ENCODE measurements at places on chromosomes 12 and 14.

DNA sequence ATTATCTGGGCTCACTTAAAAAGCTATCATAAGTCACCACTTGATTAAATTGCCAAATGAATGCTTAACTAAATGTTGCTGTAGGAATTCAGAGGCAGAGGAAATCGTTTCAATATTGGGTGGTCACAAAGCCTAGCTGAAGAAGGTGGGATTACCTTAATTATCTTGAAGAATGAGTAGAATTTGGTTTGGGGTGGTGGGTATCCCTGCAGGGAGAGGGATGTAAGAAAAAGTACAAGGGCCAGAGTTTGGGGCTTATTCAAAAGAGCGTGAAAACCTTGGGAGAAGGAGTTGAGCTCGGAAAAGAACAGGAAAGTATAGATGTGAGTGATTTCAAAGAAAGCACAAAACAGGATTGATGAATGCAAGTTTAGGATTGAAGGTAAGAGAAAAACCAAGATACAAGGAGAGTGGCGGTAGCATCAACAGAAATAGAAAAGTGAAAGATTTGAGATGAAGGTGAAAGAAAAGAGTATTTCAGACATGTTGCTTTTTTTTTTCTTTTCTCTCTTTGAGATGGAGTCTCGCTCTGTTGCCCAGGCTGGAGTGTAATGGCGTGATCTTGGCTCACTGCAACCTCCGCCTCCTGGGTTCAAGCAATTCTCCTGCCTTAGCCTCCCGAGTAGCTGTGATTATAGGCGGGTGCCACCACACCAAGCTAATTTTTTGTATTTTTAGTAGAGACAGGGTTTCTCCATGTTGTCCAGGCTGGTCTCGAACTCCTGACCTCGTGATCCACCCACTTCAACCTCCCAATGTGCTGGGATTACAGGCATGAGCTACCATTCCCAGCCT lies 1.7 kb downstream of the BRMS1L start:
- no peak for DNase-seq

- DNase-seq, result no peak
These were observed 25.0 kb upstream of the P2RX7 start for GRCh38 chr12:121107681-121108080.

DNA sequence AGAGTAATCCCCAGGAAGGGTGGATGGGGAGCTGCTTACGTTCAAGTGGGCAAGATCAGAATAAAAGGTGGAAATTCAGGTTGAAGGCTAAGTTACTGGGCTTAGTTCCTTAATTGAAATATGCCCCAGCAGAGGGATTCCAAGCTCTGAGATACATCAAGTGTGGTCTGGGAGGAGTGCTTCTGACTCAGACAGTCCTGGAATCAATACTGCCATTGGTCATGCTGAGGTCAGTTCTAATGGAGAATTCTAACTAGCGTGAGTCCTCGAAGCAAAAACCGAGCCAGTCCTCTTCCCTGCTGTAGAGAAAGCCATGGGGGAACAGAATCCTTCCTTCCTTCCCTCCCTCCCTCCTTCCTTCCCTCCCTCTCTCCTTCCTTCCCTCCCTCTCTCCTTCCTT lies 39.9 kb downstream of the NOS1 start:
- no peak for DNase-seq

- DNase-seq, result peak; percentile 66
These were observed 20.3 kb downstream of the RHOF start for GRCh38 chr12:121773011-121773777.

DNA sequence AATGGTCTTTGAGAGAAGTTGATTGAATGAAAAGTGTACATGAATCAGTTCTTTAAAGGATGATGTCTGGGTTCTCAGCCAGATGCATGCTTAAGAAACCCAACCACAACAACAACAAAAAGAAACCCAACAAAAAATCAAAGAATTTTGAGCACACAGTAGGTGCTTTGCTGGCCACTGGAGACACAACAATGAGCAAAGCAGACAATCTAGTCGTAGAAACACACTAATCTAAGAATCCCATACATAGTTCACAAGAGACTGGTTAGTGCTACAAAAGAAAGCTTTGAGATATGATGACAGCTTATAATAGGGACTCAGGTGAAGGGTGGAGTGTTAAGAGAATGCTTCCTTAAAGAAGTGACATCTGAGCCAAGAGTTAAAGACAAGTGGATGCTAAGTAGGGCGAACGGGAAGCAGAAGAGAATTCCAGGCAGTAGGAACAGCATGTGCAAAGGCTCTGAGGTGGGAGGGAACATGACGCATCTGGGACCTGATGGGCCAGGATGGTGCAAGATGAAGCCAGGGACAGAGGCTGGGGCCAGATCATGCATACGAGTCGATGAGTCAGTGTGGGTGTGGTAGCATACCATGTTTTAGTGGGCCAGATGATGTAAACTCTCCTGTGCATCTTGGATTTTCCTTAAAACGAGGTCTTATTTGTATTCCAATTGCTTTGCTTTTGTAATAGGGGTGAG lies 4.6 kb upstream of the HIP1R start:
- no peak for DNase-seq

GRCh38 chr14:23356662-23357061 lies 4.0 kb upstream of the SLC22A17 start:
- DNase-seq, result no peak

DNA sequence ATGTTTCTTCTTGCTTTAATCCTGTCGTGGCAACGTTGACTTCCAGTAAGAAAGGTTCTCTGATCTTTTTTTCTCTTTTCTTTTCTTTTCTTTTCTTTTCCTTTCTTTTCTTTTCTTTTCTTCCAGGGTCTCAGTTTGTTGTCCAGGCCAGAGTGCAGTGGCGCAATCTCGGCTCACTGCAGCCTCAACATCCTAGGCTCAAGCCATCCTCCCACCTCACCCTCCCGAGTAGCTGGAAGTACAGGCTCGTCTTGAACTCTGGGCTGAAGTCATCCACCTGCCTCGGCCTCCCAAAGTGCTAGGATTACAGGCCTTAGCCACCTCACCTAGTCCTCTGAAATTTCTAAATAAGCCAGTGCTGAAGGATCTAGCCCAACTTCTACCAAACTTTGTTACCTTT lies 1.3 kb upstream of the MAP3K9 start:
- no peak for DNase-seq

GRCh38 chr12:10310926-10311720 lies 3.5 kb downstream of the KLRD1 start:
- DNase-seq, result no peak

DNA sequence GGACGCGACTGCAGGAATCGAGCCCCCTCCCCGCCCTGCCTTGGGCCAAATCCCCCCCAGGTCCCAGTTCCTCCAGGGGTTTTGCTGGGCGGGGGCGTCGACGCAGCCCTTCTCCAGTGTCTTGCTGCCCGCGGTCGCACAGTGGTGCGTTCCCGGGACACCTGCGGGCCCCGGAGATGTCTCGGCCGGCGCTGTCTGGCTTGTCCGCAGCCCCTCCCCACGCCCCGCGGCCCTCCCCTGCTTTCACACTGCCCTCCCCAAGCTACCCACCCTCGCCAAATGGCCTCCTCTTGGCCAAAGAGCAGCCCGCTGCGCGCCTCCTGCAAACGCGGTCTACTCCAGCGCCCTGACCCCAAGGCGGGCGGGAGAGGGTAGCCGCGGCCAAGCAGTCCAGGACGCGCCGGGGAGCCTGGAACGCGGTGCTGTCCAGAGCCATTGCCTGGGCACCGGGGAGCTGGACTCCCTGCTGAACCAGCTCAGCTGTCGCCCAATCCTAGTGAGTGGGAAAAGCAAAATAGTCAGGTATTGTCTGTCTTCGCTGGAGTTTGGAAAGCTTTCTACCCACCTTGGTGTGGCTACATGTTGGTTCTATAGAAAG lies 122.0 kb downstream of the AACS start:
- DNase-seq, result no peak

DNA sequence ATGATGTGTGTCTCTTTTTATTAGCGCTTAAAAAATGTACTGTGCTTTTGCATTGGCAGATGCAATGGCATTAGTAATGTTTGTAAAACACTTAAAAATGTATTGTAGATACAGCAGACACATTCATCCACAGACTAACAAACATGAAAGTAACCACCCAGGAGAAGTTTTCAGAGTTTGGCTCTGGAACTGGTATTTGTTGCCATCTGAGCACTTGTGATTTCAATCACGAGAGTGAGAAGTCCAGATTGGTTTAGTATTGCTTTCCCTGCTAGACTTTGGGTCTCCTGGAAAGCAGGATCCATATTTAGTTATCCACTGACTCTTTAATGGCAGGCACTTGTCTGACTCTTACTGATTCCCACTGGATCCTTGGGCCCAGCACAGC lies 13.2 kb downstream of the RASSF8 start:
- no peak for DNase-seq

Data from mucosa of gallbladder (tissue), 1 donor.